ENCODE measurements at places on chromosomes 11 and 22.

DNA sequence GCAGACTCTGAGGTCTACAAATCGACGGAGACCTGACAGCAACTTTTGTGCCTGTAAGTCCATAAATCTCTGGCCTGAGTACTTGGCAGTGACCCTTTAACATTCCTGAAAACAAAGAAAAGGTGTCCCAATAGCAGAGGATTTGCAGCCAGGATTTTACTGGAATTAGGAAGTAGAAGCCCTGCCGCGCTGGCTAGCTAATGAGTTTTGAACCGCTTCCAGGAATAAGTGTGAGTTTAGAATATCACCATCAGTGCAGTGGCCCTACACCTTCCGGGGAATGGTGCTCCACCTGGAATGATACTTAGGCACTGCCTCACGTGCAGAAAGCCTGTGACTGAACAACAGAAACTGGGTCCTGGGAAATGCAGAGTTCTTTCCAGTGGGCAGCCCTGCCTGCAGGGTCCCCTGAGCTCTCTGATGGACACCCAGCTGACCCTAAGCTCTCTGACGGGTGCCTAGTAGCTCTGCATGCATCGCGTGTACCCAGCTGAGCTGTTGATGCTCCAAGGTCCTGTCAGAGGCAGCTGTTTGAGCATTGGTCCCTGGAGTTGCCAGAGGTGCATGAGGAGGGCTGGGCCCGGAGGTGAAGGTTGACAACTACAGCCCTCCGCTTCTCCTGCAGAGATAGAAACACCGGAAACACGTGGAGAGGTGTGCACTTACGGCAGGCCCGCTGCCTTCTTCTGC lies 380.9 kb downstream of the TBC1D22A start:
- no peak for DNase-seq

DNA sequence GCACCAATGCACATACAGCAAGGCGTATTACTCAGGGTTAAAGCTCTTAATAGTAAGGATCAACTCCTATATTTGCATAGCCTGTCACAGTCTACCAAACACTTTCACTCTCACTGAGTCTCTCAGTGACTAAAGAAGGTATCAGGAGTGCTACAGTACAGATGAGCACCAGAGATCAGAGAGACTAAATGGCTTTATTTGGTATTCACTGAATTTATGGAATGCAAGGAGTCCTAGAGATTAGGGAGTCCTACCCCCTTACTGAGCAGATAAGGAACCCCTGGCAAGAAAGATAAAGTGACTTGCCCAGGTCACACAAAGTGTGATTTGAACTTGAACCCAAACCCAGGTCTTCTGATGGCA lies 396.4 kb upstream of the CCDC90B start:
- DNase-seq: no peak

GRCh38 chr11:74444173-74444826 lies 23.0 kb downstream of the KCNE3 start:
- no peak for DNase-seq

GRCh38 chr11:114511538-114511937 lies 48.1 kb downstream of the NXPE1 start:
- DNase-seq: no peak

- DNase-seq: no peak
Observed at GRCh38 chr22:43620197-43620596, 191.9 kb downstream of the EFCAB6 start.

DNA sequence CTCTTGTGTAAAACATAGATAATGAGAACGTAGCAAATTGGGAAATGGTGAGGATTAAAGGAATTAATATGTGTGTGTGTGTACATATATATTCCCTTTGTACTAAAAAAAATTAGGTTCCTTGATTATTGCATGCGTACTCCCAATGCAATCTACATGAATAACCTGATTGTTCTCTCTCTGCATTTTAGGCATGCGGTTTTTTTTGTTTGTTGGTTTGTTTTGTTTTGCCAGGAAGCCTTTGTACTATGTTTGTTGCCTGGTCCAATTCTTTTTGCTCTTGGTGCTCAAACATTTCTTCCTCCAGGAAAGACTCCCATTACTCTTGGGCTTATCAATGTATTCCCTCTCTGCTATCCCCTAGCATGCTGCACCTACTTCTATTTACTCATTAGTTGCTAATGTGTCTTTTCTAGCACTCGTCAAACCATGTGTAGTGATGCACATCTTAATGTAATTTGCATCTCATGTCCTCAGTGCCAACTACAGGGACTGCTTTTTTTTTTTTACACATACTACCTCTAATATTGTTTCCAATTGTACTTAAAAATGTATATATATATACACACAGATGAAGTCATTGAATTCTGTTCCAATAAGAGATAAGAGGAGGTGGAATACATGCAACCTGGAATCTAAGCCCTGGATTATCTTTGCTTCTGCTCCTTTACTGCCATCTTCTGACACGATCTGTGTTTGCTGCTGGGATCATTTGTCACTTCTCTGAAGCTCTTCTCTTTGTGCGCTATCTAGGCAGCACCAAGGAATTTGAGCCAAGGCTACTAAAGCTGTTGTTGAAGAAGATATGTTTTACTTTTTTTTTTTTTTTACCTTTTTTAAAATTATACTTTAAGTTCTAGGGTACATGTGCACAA lies 197.2 kb upstream of the ANO3 start:
- DNase-seq: no peak

DNA sequence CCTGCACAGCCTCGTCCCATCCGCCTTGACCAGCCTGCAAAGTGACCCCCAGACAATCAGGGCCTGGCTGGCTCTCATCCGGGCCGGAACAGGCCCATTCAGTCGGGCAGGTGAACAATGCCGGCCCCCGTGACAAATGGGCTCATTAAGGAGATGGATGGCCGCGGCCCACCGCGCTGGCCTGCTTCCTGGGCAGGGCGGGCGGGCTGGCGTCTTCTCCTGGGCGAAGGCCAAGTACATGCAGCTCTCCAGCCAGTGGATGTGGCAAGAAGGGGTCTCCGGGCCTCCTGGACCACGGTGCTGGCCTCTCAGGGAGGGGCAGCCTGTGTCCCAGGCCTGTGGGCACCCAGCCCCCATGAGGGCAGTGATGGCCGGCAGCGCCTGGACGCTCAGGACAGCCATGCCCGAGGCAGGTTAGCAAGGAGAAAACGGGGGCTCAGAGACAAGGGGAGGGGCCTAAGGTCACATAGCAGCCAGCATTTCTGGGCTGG lies 1022.8 kb downstream of the BRD1 start:
- DNase-seq: no peak

DNA sequence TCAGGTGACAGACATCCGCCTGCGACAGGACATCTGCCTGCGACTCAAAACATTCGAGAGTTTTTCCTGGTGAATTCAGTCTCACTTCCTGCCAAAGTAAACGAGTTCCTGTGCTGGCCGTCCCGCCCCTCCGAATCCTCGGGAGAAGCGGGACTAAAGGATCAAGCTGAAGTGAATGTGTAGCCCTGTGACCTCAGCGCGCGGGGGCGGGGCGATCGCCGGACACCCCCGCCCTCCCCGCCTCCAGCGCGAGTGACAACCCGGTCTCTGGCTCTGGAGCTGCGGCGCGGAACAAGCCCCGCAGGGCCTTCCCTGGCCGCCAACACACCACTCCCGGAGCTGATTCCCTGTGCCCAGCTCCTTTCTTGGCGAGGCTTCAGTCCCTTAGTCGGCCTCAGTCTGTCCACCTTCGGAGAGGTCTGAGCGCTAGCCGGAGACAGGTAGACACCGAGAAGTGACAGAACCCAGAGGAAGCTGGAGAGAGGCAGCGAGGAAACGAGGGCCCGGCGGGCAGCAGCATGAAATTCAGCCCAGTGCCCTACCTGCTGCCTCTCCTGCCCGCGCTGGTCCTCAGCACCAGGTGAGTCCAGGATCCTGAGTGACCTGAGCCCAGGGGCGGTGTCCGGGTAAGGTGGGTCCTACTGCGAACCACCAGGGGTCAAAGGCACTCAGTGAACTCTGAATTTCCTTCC lies 766.4 kb upstream of the LUZP2 start:
- DNase-seq: no peak

DNA sequence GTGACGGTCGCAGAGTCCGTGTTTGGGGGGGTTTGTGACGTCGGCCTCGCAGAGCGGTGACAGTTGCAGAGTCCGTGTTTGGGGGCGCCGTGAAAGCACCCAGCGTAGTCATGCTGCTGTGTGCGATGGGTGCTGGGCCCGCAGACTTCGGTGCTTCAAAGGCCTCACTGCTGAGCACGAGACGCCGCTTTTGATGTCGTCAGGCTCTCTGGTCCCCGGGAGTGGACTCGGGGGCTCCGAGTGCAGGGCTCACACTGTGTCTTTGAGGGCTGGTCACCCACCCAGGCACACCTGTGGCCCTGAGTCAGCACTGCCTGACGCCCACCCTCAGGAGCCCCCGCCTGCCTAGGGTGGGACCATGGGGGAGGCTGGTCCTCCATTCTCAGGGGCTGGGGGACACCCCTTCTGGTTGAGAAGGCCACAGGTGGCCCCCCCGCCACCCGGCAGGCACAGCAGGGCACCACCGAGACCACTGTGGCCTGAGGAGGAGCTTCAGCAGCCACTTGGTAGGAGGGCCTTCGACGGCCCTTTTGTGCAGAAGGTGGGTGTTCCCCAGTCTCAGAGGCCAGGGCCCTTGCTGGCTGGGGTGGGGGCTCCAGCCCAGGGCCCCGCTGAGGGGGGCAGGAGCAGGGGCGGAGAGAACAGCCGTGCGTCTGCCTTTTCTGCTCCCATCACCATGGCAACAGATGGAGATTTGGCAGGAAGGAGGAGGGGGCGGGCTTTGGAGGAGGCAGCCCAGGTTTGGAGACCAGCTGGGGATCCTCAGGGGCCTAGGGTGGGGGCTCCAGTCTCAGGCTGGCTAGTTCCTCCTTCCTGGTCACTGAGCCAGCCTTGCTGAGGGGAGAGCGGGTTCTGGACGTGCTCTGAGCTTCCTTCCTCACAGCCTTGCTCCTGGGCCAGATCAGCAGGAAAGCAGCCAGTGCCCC lies 20.9 kb downstream of the BRSK2 start:
- DNase-seq: no peak

All from stimulated activated CD4-positive, alpha-beta T cell treated with anti-CD3 and anti-CD28 coated beads, Interleukin-4, amount 100 ng/mL, for 24 hours (primary cell).